ENCODE measurements at places on chromosomes 2 and 18.
A peak's percentile ranks its signal among the peaks of the same experiment; 100 is the strongest.

DNA sequence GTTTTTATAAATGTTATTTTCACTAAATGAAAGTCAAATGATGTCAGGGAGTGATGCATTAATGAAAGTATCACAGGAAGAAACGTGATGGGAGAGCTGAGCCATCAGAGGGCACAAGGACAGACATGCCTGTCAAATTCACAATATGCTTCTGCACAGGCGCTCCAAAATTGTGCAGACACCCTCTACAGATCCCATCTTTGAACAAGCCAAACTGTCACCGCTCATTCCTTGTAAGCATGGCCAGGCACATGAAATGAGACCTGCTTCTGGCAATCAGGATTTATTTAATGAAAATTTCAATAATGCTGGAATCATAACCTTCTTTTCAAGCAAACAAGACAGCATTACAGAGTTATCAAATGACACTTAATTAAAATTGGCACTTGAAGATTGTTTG lies 20.4 kb upstream of the FSHR start:
- no peak for DNase-seq

GRCh38 chr2:197168705-197169104 lies 141.9 kb downstream of the ANKRD44 start:
- DNase-seq: peak; percentile 66

GRCh38 chr2:151833984-151834383 lies 5.8 kb upstream of the ARL5A start:
- DNase-seq: no peak

- DNase-seq: no peak
Observed at GRCh38 chr2:75480971-75481836, 79.5 kb downstream of the EVA1A start.

DNA sequence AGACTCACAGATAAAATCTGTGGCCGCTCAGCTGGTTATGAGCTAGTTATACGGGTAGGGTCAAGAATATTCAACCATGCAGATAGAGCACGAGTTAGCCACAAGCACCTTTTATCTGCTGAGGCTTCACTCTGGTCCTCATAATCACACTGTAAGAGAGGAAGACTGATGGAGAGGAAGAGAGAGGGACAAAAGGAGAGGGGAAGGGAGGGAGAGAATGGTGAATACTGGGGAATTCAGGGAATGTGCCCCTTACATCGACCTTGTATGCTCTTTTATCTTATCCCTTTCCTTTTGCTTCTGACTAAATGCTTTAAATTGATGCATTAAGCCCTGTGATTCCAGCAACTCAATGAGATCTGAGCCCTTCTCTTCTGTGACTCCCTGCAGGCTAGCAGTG lies 333.1 kb downstream of the DSEL start:
- no peak for DNase-seq

DNA sequence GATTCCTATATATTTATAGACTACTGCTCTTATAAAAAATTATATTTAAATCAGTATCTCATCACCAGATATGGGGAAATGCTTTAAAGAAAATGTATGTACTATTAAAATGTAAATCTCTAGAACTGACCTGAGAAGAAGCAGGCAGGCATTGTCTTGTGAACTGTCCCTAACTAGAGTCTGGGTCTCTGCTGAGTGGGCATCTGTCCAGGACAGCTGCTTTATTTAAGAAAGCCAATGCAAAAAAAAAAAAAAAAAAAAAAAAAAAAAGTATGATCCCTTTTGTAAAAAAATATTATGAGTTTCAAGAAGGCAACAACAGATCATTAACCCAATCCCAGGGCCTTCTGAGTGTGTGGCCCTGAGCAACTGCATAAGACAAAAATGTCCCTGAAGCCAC lies 66.0 kb downstream of the PAX3 start:
- no peak for DNase-seq

DNA sequence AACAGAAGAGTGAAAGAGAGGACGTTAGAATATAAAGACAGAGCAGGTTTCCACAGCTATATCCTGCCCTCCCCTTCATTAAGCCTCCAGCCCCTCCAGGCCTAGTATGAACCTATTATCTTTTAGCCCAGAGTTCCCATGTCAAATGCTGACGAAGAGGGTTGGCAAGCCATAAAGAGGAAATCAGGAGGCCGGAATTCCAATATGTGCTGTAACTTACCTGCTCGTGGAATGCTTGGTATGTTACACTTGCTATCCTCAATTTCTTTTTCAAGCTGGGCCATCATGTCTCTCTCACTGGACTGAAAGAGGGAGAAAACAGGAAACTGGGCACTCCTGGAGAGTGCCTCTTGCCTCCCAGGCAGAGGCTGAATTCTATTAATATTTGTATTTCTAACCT lies 264.1 kb downstream of the TRIB2 start:
- DNase-seq: no peak

GRCh38 chr2:238096311-238097011 lies 3.7 kb upstream of the ESPNL start:
- DNase-seq: no peak

GRCh38 chr2:196334710-196335109 lies 163.3 kb upstream of the STK17B start:
- no peak for DNase-seq

- no peak for DNase-seq
Observed at GRCh38 chr2:10741139-10741538, 19.7 kb downstream of the ATP6V1C2 start.

DNA sequence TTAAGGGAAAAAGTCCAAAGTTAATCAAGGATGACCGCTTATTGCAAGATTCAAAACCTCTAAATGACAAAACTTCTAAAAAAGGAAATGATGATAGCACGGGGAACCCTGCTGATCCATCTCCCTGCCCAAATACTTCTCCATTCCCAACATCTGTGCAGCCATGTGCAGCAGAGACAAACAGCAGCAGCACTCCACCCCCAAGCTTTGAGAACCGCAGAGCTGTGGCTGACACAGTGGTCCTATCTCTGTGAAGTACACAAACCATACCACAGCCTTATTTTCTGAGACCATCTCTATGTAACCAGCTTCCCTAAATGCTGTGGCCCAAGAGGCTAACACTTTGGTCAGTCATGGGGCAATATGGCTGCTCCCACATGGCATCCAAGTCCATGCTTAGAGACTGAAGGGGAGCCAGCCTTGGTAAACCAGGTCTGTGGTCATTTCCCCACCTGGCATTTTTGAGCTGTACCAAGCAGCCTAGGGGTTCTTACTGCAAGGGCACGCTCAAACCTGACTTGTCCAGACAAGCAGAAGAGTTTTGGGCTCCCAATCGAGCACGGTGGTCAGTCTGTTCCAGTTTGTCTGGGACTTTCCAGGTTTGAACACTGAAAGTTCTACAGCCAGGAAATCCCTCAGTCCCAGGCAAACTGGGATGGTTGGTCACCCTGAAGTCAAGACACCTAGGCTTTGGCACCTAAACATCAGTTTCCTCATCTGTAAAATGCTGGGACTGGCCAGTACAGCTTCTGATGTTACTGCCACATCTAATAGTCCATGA lies 17.1 kb upstream of the NFE2L2 start:
- DNase-seq: no peak

DNA sequence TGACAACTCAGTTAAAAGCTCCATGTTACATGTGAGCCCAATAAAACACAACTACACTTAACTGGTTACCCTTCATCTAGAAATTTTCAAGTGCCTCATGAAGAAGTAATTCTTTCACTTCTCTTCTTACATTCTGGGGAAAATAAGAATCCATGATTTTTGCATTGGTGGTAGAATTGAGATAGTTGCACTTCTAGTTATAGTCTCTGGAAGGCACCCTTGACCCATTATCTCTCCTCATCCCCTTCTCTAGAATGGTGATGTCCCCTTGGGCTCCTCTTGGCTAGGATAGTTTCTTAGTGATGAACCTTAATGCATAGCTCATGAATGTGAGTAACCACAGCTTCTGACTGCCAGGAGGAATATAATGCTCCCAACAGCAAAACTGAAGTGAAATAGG lies 3.6 kb downstream of the LGALSL start:
- DNase-seq: no peak

- no peak for DNase-seq
Observed at GRCh38 chr2:238021327-238021726, 39.5 kb upstream of the SCLY start.

GRCh38 chr2:220341014-220341413 lies 713.6 kb downstream of the SLC4A3 start:
- no peak for DNase-seq

DNA sequence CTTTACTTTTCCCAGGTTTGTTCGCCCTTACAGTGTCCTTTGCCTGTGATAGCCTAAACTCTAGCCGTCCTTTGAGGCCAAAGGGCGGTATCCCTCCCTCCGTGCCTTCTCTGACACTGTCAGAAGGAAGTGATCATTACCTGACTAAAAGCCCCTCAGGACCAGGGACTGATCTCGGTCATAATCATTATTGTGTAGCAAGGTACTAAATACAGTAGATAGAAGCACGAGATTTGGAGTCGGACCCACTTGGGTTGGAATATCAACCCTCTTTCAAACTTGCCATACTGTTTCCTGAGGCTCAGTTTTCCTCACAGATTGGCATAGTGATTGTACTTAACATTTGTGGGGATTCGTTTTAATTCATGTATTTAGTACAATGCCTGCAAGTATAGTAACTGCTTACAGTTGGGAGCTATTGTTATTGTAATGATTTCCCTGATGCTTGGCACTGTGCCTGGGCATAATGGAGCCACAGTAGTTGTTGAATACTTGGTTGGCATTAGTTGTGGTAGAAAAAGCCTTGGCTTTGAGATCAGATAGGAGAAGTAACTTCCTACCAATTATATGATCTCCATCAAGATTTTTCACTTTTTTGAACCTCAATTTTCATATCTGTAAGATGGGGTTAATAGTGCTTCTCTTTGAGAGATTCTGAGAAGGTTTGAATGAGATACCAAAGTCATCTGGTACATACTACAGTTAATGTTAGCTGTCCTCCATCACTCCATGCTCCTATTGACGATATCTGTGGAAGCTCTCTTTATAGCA lies 836 bp downstream of the STK11IP start:
- no peak for DNase-seq

DNA sequence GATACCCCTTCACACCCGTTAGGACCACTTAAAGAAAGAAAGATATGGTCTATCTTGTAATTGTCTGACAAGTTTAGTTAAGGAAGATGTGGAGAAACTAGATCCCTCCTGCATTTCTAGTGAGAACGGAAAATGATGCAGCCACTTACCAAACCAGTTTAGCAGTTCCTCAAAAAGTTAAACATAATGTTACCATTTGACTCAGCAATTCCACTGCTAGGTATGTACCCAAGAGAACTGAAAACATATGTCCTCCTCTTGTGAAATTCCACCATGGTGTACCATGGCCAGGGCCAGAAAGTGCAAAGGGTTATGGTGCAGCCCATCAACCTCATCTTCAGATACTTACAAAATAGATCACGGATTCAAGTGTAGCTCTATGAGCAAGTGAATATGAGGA lies 79.0 kb upstream of the ID2 start:
- no peak for DNase-seq

- DNase-seq: no peak
Observed at GRCh38 chr2:196399722-196400691, 228.6 kb upstream of the STK17B start.

DNA sequence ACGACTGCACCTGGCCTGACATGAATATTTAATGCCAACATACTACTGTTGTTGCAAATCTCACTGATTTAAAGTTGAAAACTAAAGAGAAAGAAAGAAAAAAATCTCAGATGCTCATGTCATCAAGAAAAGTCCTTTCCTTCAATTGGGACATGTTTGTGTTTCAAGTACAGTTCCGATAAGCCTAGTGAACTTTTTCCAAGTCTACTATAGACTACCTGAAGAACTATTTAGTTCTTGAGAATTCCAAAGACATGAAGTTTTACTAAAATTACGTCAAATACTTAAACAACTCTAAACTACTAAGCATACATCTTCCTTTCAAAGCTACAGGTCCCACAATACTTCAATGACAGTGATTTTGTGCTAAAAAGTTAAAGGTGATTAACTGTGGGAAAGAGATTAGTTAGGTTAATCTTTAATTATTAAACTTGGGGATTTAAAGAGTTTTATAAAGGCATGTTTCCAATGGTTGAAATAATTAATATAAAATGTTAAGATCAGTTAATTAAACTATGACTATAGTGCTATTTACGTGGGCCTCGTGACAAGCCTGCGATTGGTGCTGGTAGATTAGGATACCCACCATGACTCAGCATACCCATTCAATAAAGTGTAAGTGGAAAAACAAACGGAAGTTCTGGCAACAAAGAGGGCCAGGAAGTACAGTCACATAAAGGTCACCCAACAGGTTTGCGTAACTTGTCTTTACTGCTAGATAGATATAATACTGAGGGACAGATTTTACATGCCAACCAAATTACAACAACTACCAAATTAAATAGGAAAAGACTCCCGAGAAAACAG lies 55.5 kb downstream of the SEPTIN10 start:
- peak; percentile 11 for DNase-seq

GRCh38 chr2:190767821-190768220 lies 112.8 kb upstream of the GLS start:
- DNase-seq: no peak

All from activated CD4-positive, alpha-beta T cell treated with anti-CD3 and anti-CD28 coated beads, Interleukin-2, Interleukin-4, amounts not matched to agents 100 ng/mL and 50 ng/mL, durations not matched to agents 16 hours and 8 hours (primary cell).